ENCODE measurements at places on chromosomes 12 and 14.

GRCh38 chr12:114238808-114239207, 167.1 kb downstream of the TBX5 start:
- peak; percentile 9 for DNase-seq

GRCh38 chr14:104403421-104404220, 175.9 kb upstream of the C14orf180 start:
- no peak for DNase-seq

GRCh38 chr12:83172866-83173649, 486.4 kb downstream of the TMTC2 start:
- DNase-seq: no peak

DNA sequence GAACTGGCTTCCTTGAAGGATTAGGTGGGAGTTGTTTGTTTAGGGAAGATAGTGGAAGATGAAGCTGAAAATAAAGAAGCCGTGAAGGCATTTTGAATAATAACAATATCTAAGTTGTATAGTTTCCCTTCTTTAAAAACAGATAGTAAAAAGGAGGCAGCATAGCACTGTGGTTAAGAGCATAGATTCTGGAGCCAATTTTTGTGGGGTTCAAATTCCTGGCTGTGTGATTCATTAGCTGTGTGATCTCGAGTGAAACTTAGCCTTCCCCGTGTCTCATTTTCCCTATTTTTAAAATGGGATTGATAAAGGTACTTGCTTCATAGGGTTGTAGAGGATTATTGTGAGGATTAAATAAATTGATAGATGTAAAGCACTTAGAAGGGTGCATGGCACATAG, 104.5 kb downstream of the MYRFL start:
- no peak for DNase-seq

GRCh38 chr14:29749829-29750228, 177.8 kb downstream of the PRKD1 start:
- no peak for DNase-seq

DNA sequence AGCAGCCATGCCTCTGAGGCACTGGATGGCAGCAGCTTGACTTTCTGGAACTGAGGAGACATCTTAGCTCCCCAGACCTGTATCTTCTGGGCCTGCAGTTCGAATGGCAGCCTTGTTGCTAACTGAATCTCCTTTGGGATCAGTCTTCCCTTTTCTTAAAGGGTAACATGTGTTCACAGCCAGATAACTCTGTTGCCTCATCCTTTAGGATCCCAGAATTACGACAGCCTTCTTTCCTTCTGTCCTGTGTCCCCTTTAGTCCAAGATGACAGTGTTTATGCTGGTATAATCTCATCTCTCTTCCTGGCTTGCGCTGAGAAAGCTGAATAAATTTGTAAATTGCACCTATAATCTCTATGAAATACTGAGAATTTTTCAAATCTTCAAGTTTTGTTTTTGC, 9.1 kb upstream of the ERC1 start:
- DNase-seq: no peak

All from SW480 (cell line).